Hair follicle dermal papilla cell (primary cell): ENCODE measurements at places on chromosomes 1 and 21. TPM values are rescaled to one million over a fixed set of nuclear protein-coding genes. Genes with fewer than 3 reads are reported as not detected.

TMEM61 gene
- total RNA-seq: 0.24 TPM in 1 of 2 replicates, not detected in the other

SLC35F3 gene
- total RNA-seq: under 0.01 TPM in 1 of 2 replicates, not detected in the other

TDRD5 gene
- total RNA-seq: not detected in 2 replicates

UBL4B gene
- total RNA-seq: 2.3 and 7.5 TPM in 2 replicates

MRPS15 gene
- 44.2 and 47.9 TPM in 2 replicates for total RNA-seq

SLC66A1 gene
- total RNA-seq: 24.2 and 25.6 TPM in 2 replicates

ZNF593 gene
- 18.2 and 19.1 TPM in 2 replicates for total RNA-seq

SLC35A3 gene
- 24.8 and 30.5 TPM in 2 replicates for total RNA-seq

RHBG gene
- total RNA-seq: not detected in 2 replicates

HEYL gene
- under 0.01 and 0.16 TPM in 2 replicates for total RNA-seq

RAB7B gene
- 13.1 and 13.8 TPM in 2 replicates for total RNA-seq

GPR89B gene
- total RNA-seq: 7.8 and 11.2 TPM in 2 replicates

THEM5 gene
- total RNA-seq: not detected in 2 replicates

PCP4 gene
- total RNA-seq: 1.8 TPM in 1 of 2 replicates, not detected in the other

PRKAA2 gene
- 2.2 and 2.6 TPM in 2 replicates for total RNA-seq

OR2L5 gene
- 0.12 and 0.32 TPM in 2 replicates for total RNA-seq

DTL gene
- 1.1 and 2.9 TPM in 2 replicates for total RNA-seq

MCOLN2 gene
- total RNA-seq: not detected in 2 replicates

SPOCD1 gene
- total RNA-seq: 49.1 and 51.1 TPM in 2 replicates

PPFIA4 gene
- total RNA-seq: 11.2 and 14.5 TPM in 2 replicates

ZYG11A gene
- 1.8 and 2.1 TPM in 2 replicates for total RNA-seq

PRXL2B gene
- 19.8 and 23.8 TPM in 2 replicates for total RNA-seq

KCNA3 gene
- total RNA-seq: 0.16 and 0.36 TPM in 2 replicates

CD244 gene
- total RNA-seq: not detected in 2 replicates

S100A5 gene
- total RNA-seq: not detected in 2 replicates

CAMK1G gene
- 0.97 TPM in 1 of 2 replicates, not detected in the other for total RNA-seq

COL6A2 gene
- 4,246 and 4,806 TPM in 2 replicates for total RNA-seq

NLRP3 gene
- total RNA-seq: 0.16 and 0.24 TPM in 2 replicates

SRSF10 gene
- total RNA-seq: 74.4 and 92.8 TPM in 2 replicates

AGT gene
- 3.6 and 7.8 TPM in 2 replicates for total RNA-seq

AADACL3 gene
- not detected in 2 replicates for total RNA-seq

PDZK1 gene
- 0.49 and 0.97 TPM in 2 replicates for total RNA-seq

FALEC gene
- total RNA-seq: not detected in 2 replicates

TFF2 gene
- not detected in 2 replicates for total RNA-seq
